MCF 10A (cell line): ENCODE measurements at places on chromosomes 16 and 17.

GRCh38 chr17:83014940-83015910 is 64.2 kb upstream of the METRNL start:
- DNase-seq, result no peak

GRCh38 chr16:65540901-65541300 is 419.0 kb upstream of the CDH11 start:
- DNase-seq, result no peak

GRCh38 chr16:71767060-71767900 is 41.4 kb downstream of the AP1G1 start:
- no peak for DNase-seq

DNA sequence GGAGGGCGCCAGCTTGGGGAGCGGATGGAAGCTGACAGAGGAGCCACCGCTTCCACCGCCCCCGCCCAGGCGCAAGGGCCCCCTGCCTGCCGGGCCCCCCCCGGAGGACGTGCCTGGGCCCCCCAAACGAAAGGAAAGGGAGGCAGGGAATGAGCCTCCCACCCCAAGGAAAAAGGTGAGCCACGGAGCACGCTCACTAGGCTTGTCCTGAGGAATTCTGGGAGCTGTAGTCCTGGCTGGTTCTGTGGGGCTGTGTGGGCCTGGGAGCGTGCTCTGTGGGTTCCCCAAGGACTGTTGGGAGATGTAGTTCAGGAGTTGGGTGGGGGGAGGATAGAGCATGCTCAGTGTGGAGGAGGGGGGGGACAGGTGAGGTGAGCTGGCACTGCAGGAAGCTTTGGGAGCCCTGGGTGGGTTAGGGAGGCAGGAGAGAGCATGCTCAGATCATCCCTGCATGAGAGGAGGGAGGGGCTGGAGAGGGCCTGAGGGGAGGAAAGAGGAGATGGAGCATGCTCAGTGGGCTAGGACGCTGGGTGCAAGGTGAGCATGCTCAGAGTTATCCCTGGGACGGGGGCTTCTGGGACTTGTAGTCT is 4.5 kb downstream of the FBXL19 start:
- peak; percentile 44 for DNase-seq

- peak; percentile 78 for DNase-seq
These were observed 90.6 kb upstream of the CDH5 start for GRCh38 chr16:66275775-66276428.

- DNase-seq, result peak; percentile 80
These were observed 10.9 kb downstream of the COG4 start for GRCh38 chr16:70512456-70512855.

DNA sequence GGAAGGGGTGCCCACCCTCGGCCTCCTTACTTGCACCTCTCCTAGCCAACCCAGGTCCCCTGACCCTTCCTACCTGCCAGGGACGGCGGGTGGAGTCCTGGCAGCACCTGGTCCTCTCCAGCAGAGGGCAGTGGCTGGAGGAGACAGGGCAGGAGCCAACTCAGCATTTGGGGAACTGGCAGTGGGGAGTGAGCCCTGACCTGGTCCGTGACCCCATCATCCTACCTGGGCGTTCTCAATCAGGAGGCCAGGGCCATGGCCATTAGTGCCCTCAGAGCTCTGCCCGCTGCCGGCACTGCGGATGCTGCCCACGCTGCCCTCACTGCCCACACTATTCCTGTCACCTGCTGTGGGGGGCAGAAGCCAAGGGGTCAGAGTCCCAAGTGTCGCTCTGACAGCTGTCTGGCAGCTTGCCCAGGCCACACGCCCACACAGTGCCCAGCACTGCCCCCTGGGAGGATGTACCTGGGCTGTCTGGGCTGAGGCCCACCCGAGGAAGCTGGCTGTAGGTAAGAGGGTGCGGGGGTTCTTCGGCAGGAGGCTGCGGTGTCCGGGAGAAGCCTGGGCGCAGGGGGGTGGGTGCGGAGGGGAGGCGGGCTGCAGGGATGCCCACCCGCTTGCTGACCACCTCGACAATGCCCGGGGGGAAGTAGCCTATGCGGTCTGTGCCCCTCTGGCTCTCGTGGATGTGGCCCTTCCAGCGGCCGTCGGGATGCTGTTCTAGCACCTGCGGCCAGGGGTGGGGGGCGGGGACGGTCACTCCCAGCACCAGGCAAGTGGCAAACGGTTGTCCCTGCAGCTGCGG is 10.8 kb downstream of the CASKIN2 start:
- DNase-seq, result peak; percentile 55

- DNase-seq, result peak; percentile 96
These were observed 51.3 kb downstream of the FTO start for GRCh38 chr16:53755026-53755910.

DNA sequence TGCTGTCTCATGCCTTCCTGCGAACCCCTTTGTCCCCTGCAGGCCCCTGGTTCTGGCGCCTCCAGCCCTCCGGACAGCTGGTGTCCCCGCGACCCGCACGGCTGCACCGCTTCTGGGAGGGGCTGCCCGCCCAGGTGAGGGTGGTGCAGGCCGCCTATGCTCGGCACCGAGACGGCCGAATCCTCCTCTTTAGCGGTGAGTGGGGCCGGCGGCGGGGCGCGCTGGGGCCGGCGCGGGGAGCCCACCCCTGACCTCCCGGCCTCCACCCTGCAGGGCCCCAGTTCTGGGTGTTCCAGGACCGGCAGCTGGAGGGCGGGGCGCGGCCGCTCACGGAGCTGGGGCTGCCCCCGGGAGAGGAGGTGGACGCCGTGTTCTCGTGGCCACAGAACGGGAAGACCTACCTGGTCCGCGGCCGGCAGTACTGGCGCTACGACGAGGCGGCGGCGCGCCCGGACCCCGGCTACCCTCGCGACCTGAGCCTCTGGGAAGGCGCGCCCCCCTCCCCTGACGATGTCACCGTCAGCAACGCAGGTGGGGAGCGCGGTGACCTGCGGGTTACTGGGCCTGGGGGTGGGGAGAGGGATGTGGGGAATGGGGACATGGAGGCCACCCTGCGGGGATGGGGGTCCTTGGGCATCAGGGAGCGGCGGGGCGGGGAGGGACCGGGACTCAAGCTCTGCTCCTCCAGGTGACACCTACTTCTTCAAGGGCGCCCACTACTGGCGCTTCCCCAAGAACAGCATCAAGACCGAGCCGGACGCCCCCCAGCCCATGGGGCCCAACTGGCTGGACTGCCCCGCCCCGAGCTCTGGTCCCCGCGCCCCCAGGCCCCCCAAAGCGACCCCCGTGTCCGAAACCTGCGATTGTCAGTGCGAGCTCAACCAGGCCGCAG is 7.1 kb upstream of the IL32 start:
- peak; percentile 50 for DNase-seq

GRCh38 chr17:64599187-64599676 is 62.9 kb downstream of the SMURF2 start:
- DNase-seq, result no peak

- peak; percentile 4 for DNase-seq
These were observed 52.4 kb upstream of the TANGO6 start for GRCh38 chr16:68790944-68791343.

DNA sequence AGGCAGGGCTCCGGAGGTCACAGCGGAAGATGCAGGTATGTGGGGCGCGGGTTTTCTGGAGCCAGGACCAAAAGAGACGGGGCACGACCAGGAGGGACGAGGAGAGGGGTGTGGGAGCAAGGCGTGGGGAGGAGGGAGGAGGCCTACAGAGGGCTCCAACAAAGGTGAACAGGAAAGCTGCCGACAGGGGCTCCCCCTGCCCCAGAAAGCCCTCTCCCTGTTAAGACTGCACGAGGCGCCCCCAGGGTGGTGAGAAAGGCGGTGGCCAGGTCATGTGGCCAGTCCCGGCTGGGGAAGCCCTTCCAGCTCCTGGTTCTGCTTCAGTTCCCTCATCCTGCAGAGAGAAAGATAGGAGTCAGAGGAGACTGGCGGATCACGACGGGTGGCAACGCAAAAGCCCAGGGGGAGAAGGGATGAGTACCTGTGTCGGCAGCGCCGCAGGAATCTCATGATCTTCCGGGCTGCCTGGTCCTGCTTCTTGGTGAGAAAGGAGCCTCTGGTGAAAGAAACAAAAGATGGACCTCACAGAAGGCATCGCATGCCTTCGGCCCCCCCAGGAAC is 949 bp upstream of the SPAG7 start:
- peak; percentile 44 for DNase-seq

DNA sequence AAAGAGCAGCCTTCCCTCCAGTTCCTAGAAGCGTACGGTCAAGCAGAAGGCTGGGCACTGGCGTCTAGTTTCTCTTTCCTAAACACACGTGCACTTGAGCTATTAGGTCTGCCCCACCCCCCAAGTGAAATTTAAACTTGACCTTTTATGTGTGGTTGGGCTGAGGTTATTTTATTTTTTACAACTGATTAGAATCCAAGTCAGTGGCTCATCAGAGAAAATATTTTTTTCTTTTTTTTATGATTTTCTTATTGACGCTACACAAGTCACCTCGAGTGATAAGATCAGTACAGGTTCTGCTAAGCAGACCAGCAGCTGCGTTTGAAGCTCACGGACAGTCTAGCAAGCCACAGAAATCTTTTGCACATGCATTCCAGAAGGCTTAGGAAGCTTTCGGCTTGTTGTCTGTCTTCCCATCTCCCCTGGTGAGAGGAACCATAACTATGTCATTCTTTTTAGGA is 95.1 kb downstream of the ZFHX3 start:
- no peak for DNase-seq

DNA sequence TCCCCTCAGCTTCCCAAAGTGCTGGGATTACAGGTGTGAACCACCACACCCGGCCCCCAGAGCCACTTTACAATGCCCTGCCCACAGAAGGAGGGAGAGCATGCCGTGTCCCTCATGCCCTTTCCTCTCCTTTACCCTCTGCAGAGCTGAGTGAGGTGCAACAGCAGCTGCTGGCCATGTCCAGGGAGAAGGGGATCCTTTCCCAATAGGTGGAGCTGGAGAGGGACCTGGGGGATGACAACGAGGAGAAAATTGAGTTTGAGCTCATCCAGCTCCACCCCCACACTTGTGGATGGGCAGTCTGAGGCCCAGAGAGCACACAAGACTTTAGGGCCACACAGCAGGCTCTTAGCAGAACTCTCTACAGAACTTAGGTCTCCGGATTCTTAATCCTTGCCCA is 7.9 kb upstream of the GSDMA start:
- DNase-seq, result no peak

DNA sequence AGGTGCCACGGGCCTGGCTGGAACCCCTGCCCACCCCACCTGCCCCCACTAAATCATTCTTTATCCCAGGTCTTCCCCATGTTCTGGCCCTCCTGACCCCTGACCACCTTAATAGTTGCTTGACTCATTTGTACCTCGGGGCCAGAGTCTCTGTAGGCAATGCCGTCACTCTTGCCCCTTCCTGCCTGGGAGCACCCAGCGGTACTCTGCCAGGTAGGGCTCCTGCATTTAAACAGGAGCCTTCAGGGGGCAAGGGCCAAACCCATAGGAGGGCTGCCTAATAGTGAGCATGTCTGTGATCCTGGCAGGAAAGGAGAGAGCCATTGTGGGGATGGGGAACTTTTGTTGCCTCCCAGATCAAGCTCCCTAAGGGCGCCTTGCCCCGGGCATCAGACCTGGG is 8.8 kb upstream of the ITGA3 start:
- no peak for DNase-seq

DNA sequence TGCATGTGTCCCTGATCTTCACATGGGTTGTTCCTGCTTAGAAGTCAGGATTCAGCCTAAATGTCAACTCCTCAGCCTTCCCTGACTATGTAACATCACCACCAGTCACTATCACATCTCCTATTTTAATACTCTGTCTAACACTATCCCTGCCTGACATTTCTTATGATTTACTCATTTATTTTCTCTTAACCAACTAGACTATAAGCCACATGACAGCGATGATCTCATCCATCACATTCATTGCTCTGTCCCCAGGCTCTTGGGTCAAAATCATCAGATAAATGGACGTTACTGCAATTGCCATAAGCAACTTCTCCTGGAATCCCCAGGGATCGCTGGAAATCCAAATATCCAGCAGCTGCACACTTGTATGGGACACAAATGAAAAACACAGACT is 15.7 kb downstream of the CDRT4 start:
- DNase-seq, result no peak

GRCh38 chr16:78664811-78665772 is 565.6 kb downstream of the WWOX start:
- DNase-seq, result peak; percentile 19

GRCh38 chr17:1908699-1909309 is 79.0 kb downstream of the RPA1 start:
- peak; percentile 81 for DNase-seq

- DNase-seq, result no peak
These were observed 9.9 kb downstream of the NXPH3 start for GRCh38 chr17:49585422-49586027.

GRCh38 chr16:77213542-77214106 is 14.4 kb downstream of the SYCE1L start:
- DNase-seq, result peak; percentile 99

DNA sequence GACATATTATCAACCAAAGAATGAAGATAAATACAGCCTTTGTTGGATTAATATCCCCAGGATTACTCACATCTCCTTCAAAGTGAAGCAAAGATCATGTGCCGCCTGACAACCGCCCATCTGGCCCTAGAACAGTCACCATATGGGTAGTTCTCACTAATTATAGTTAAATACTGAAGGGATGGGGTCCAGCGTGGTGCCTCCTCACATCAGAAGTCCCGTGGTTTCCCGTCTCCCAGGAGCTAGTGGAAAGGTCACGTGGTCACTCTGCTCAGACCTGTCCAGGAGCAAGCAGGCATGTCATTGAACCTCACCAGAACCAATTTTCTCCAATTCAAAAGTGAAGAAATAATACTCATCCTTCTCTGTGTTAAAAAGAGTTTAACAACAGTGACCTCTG is 434.5 kb downstream of the SHISA9 start:
- DNase-seq, result no peak

- no peak for DNase-seq
These were observed 15.6 kb downstream of the DUSP14 start for GRCh38 chr17:37505333-37505732.

DNA sequence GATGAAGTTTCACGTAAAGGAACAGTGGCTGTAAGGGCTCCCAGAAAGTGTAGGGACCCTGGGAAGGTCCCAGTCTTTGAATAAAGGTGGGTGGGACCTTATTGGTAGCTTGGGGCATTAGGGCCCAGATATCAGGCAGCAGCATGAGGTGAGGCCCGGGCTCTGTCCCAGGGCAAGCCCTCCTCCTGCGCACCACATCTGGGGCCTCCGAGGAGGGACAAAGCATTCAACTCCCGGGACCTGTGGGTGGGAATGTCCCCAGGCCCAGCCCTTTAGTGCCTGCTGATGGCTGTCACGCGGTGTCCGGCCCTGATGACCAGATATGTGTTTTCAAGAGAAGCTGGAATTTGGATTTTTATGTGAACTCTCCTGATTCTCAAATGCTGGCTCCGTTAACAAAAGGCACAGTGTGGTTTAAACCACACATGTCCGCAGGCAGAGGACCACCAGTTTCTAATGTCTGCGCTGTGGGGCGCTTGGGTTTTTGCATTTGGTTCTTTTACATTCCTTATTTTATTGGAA is 30.4 kb downstream of the RAI1 start:
- no peak for DNase-seq

- DNase-seq, result no peak
These were observed 12.8 kb upstream of the TNS4 start for GRCh38 chr17:40514013-40514875.
